ENCODE measurements at places on chromosomes 2 and 18. TPM values are rescaled to one million over a fixed set of nuclear protein-coding genes. Genes with fewer than 3 reads are reported as not detected.

- DNase-seq, result no peak
Measured at GRCh38 chr18:69996951-69997798, 49.5 kb upstream of the CD226 start.

GRCh38 chr2:101826716-101827115 lies 129.2 kb downstream of the MAP4K4 start:
- no peak for DNase-seq

DNA sequence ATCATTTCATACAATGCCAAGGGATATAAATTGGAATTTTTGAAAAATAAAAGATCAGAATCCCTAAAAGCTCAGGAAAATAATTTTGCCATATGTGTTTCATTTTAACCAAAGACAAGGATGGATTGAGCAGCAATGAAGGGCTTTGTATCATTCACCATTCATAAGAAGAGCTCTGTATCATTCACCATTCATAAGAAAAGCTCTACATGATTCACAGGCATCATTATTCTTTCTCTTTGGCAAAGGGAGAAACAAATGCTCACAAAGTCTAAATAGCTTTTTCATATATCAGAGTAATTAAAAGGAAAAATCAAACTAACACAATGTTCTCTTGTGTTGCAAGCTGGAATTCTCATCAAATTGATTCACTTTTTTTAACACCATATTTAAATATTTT lies 169.1 kb upstream of the MC4R start:
- DNase-seq, result no peak

GRCh38 chr2:146438246-146438645 lies 1406.6 kb upstream of the ACVR2A start:
- no peak for DNase-seq

GRCh38 chr2:40034801-40035200 lies 255.7 kb upstream of the THUMPD2 start:
- DNase-seq, result no peak

- no peak for DNase-seq
Measured at GRCh38 chr2:165144315-165144714, 59.5 kb downstream of the SCN3A start.

The BOK gene
- total RNA-seq, result 0.07 TPM

Data from activated CD4-positive, alpha-beta memory T cell treated with anti-CD3 and anti-CD28 coated beads for 36 hours (primary cell).